ENCODE measurements at places on chromosomes 7 and 10.

DNA sequence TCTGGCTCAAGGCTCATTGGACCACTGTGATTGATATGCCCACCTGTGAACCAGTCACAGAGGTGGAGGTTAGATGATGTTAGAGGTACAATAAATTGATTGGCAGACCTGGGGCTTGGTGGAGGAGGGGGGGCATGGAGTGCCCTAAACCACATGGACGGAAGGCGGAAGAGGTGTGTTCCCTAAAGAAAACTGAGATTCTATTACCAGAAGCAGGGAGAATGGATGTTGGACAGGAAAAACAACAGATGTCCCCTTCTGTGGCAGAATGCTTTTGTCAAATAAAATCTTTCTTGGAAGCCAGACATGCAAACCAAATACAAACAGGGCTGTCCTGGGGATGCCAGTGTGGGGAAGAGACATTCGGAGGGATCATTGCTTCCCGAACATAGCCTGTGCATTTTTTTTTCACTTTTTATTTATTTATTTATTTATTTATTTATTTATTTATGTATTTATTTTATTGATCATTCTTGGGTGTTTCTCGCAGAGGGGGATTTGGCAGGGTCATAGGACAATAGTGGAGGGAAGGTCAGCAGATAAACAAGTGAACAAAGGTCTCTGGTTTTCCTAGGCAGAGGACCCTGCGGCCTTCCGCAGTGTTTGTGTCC lies 433.9 kb downstream of the RPS24 start:
- DNase-seq = no peak

GRCh38 chr10:120473593-120473992 lies 16.6 kb downstream of the PLPP4 start:
- no peak for DNase-seq

- no peak for DNase-seq
Observed at GRCh38 chr7:107744345-107744750, 406 bp downstream of the CBLL1 start.

DNA sequence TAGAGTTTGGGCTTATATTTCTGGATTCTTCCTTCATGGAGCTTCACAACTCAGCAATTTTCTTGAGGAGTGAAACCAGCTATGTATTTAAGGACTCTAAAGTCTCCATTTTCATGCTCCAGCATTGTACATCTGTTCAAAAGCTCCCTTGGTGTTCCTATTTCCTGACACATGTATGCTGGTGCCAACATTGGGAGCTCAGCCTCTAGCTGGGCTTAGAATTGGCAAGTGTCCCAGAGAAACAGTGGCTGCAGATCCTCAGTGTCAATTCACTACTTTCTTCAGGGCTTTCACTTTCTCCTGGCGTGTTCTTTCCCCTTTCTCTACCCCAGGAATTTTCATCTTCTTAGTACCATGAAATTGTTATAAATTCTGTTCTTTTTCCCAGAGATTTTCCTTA lies 103.1 kb downstream of the ZNF467 start:
- no peak for DNase-seq

DNA sequence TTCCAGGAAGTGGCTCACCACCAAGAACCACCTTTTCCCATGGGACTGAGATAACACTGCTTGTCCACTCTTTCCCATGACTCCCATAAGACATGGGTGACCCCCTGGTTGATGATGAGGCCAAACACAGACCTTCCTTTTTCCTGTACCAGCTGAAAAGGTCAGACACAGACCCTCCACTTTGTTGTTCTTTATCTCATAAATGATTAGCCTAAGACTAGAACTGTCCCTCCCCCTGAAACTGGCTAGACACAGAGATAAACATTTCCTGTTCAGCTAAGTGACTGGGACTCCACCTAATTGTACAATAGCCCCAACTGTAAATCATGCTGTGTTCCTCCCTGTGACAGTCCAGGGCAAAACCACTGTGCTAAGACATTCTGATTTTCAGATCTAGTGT lies 8.2 kb upstream of the NRG3 start:
- DNase-seq = no peak
